ENCODE measurements at places on chromosomes 5 and 9.
A peak's percentile ranks its signal among the peaks of the same experiment; 100 is the strongest.

DNA sequence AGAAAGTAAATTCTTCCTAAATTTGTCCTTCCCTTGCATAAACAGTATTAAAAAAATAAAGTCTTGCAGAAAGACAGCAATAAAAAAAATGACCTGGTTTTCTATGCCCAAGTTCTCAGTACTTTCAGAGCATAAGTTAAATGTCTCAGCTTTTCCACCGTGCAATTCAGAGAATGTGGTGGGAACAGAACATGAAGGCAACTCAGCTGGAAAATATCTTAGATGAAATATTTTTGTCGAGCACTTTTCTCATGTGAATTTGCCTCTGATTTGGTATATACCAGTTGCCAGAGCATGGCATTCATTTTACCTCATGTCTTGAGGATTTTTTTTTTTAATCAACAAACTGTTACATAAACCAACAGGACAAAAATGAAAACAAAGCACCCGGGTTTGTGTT is 176.1 kb downstream of the CETN3 start:
- DNase-seq = no peak

GRCh38 chr5:135163964-135164363 is 129.9 kb upstream of the PITX1 start:
- DNase-seq = no peak

DNA sequence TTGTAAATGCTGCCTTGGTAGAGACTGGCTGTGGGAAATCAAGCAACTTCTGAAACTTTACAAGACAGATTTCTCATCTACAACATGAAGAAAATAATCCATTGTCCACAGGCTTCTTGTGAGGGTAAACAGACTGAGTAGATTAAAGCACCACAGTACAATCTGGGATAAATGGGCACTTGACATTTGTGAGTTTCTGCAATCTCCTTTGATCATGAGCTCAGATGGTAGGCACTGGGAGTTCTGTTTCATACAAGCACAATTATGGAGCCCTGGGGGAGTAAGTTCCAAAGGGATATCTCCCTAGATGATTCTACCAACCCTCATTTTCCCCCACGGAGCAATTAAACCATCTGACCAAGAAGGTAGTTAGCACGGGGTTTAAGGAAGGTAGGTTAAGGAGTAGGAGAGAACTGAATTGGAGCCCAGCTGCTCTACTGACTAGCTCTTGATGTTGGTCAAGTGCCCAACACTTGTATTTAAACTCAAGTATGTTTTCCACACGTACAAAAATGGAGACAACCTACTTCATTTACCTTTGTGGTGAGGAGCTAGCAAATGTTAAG is 479.5 kb upstream of the TNC start:
- DNase-seq = no peak

DNA sequence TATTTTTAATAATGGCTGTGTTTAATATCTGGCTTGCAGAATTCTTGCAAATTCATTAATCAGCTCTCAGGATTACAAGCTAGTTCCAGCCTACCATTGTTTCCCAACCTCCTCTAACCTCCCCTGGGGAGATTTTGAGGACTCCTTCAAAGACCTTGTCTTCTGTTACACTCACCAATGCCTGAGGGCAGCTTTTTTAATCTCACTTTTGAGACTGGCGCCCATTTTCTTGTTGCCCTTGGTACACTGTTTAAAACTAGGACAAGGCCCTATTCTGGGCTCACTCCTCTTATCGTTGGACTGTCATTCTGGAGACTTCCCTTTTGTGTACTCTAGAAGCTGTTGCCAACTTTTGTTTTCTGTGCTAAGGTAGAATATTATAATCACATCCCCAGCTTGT is 13.6 kb upstream of the EQTN start:
- DNase-seq = no peak

DNA sequence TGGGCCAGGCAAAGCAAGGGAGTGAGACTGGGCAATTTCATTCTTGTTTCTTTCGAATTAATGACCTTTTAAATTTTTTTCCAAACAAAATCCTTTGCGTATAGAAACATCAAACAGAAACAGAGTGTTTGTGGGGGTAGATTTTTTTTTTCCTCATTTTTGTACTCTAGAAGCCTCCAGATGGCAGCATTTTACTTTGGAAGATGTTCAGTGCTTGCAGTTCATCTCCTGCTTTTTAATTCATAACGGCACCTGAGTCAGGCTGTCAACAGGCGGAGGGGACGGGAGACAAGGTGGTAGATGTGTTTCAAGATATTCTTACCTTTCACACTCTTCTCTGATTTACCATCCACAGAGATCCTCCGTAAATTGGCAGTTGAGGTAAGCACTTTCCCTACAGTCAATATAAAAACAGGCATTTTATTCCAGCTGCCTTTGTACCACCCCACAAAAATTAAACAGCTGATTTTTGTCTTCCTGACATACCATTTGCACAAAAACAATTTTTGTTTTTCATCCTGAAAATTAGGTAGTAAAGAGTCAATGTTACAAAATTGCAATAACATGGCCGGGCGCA is 99.5 kb upstream of the FBXL17 start:
- no peak for DNase-seq

- DNase-seq = peak; percentile 52
Measured at GRCh38 chr5:154647114-154647760, 107.9 kb upstream of the LARP1 start.

- DNase-seq = peak; percentile 29
Measured at GRCh38 chr5:175696139-175696854, 38.4 kb downstream of the HRH2 start.

DNA sequence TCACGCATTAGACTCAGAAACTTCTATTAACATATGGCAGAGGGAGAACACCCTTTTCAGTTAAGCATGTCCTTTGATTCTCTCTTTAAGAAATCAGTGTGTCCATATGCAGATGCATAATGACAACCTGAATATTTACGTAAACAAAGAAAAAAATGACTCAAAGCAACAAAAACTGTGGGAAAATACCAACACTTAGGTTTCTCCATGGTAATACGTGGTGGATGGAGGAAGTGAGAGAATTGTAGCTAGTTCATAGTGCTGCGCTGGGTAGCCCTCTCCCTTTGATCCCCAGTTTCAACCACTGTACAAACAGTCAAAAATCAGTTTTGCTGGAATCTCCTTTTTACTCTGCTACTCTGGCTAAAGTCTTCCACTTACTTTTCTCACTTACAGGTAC is 2.0 kb upstream of the MAP3K1 start:
- no peak for DNase-seq

GRCh38 chr9:81408951-81409350 is 280.4 kb downstream of the TLE1 start:
- no peak for DNase-seq

DNA sequence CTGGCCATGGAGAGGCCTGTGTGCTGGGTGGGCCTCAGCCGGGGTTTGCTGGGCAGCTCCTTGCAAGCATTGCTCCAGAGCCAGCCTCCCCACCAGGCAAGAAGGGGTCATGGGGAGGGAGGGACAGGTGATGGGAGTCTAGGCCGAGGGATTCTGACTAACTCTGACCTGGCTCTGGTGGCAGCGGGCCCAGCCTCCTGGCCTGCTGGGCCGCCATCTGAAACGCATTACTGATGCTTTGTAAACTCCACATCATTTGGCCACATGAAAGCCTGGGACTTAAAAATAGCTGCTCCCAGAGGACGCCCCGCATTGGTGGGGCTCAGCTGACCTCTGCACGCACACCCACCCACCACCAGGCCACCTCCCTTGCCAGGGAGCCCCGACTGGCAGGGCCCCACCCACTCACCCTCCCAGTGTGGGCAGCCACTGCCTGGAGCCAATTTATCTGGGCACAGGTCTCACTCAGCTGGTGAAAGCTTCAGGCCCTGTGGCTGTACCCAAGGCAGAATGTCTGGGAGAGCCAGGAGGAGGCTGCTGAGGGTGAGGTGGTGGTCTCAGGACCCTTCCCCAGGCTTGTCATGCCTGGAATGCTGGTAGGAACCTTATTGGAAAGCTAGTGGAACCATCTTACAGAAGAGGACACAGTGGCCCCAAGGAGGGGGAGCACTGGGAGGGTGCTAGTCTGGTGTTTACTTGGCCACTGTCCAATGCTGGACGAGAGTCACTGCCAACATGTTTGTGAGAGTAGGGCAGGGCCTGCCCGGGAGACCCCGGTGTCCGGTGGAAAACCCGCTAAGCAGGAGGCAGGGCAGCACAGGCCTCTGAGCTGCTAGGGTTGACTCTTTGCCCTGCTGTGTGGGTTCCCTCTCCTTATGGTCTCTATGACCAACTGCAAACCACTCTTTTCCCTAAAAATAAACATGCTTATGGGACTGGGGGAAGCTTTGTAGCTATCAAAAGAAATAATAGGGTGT is 10.8 kb downstream of the TCF7 start:
- no peak for DNase-seq

DNA sequence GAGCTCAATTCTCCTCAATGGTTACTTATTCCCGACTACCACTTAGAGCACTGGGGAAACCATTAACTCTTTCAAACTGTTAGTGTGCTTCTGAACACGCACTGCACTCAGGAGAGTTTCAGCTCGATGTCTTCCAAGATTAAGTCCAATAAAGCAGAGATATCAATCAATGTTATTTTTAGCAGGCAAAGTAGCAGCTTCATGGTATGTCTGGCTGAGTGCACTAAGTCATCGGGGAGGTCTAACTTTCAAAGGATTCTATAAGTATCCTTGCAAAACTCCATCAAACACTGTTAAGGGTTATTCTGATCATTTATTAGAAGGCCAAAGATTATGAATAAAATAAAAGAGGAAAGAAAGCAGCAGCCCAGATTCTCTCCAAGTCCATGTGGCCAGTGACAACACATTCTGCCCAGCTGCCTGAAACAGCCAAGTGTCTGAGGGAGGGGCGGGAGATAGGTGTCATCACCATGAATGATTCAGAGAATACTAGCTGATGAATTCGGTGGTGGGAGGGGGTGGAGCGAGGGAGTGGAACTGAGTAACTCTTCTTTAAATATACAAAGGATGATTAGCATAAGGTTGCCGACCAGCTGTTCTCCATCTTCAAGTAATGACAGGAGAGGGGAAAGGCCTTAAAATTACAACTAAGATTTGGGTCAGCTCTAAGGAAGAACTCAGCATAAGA is 21.3 kb downstream of the NREP start:
- no peak for DNase-seq

GRCh38 chr5:32989815-32990214 is 278.7 kb downstream of the NPR3 start:
- no peak for DNase-seq

DNA sequence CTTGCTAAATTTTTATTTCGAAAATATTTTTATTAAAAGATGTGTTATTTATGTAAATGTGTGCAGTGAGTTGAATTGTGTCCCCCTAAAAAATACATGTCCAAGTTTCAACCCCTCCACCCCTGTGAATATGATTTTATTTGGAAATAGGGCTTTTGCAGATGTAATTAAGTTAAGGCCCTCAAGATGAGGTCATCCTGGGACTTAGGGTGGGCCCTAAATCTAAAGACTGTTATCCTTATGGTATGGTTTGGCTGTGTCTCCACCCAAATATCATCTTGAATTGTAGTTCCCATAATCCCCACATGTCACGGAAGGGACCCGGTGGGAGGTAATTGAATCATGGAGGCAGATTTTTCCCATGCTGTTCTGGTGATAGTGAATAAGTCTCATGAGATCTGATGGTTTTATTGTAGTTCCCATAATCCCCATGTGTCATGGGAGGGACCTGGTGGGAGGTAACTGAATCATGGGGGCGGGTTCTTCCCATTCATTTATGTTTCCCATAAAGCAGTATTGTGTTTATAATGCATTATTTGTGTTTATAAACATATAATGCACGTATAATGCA is 1.5 kb upstream of the TMED7 start:
- DNase-seq = no peak

- no peak for DNase-seq
Measured at GRCh38 chr9:136488247-136489214, 5.7 kb upstream of the SEC16A start.

- DNase-seq = no peak
Measured at GRCh38 chr9:129289131-129289731, 111.2 kb upstream of the IER5L start.

- DNase-seq = no peak
Measured at GRCh38 chr9:90659650-90660364, 17.2 kb upstream of the DIRAS2 start.

DNA sequence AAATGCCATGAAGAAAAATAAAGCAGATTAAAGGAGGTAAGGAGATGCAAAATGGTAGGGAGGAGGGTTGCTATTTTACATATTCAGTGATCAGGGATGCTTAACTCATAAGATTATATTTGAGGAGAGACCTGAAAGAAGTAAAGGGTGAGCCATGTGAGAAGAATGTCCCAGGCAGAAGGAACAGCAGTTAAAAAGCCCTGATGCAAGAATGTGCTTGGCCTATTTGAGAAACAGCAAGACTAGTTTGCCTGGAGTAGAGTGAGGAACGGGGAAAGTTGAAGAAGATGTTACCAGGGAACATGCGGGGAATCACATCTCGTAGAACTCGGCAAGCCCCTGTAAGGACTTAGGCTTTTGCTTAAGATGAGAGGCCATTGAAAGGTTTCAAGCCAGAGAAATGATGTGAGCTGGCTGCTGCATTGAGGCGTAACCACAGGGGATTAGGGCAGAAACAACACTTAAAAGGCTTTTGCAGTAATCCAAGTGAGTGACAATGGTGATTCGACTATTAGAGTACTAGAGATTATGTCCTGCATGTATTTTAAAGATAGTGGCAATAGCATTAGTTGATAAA is 198.7 kb downstream of the VPS13A start:
- DNase-seq = no peak

- DNase-seq = no peak
Measured at GRCh38 chr5:78744951-78745534, 96.5 kb upstream of the LHFPL2 start.

DNA sequence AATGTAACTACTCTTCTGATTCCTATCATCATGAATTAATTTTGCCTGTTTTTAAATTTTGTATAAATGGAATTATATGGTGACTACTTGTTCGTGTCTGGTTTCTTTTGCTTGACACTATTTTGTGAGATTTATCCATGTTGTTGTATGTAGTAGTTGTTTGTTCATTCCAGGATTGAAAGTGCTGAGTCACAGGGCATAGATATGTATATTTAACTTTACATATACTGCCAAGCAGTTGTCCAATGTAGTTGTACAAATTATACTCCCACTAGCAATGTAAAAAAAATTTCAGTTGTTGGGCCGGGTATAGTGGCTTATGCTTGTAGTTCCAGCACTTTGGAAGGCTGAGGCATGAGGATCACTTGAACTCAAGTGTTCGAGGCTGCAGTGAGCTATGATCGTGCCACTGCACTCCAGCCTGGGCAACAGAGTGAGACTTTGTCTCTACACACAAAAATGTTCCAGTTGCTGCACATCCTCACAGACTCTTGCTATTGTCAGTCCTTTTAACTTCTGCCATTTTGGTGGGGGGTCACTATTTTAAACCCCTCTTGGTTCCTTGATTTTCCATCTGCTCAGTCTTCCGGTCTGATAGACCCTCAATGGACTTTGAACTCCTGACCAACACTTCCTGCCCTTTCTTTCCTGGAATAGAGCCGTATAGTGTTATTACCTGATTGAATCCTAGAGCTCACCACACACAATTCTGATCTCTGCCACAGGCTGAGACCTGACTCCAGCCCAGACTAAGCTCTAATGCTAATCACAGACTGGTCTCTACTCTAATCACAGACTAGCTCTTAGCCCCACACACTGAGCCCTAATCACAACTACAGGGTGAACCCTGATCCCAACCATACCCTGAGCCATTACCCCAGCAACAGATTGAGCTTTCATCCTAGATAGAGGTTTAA is 69.3 kb upstream of the MELK start:
- no peak for DNase-seq

Data from GM19239 (cell line).